ENCODE measurements at places on chromosomes 2 and 18. TPM values are rescaled to one million over a fixed set of nuclear protein-coding genes. Genes with fewer than 3 reads are reported as not detected.

DNA sequence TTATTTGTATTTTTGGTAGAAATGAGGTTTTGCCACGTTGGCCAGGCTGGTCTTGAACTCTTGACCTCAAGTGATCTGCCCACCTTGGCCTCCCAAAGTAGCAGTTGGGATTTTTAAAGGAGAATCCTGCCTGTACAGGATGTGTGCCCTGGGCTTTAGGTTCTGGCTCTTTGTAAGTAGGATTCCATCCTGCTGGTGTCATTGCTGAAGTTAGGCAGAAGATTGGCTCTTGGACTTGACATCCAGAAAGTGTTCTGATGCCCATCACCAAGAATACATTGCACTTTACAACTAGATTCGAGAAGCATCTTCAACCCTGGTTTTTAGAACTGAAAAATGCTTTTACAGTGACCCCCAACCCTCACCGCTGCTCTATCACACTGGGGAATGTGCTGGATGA is 4.4 kb upstream of the TWIST2 start:
- no peak for DNase-seq

- no peak for DNase-seq
Measured at GRCh38 chr2:19364014-19364413, 5.6 kb upstream of the OSR1 start.

DNA sequence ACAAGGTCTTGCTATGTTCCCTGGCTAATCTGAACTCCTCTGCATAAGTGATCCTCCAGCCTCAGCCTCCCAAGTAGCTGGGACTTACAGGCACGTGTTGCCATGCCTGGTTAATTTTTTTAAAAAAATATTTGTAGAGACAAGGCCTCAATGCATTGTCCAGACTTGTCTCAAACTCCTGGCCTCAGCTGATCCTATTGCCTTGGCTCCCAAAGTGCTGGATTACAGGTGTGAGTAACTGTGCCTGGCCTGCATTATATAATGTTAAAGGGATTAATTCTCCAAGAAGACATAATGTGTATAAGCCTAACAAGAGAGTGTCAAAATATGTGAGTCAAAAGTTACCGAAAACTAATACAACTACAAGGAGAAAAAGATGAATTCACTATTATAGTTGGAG is 32.2 kb downstream of the BUB1 start:
- DNase-seq = no peak

- no peak for DNase-seq
Measured at GRCh38 chr2:218036371-218036770, 32.7 kb upstream of the RUFY4 start.

- DNase-seq = no peak
Measured at GRCh38 chr2:205571360-205571959, 110.8 kb upstream of the NRP2 start.

DNA sequence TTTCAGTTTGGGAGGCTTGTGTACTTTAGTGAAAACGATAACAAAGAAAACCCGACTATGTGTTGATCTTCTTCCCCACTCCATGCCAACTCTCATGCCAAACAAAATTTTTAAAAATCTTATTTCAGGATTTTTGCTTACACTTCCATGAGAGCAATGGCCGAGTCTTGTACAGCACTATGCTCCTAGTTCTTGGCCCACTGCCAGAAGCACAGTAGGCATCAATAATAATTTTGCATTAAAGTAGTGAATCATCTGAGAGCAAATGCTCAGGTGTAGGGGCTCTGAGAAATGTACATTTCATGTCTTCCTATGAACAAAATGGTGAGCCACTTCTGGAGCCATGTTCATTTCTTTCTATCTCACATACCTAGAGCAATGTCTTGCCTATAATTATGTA is 62.2 kb downstream of the MAP3K19 start:
- DNase-seq = no peak

DNA sequence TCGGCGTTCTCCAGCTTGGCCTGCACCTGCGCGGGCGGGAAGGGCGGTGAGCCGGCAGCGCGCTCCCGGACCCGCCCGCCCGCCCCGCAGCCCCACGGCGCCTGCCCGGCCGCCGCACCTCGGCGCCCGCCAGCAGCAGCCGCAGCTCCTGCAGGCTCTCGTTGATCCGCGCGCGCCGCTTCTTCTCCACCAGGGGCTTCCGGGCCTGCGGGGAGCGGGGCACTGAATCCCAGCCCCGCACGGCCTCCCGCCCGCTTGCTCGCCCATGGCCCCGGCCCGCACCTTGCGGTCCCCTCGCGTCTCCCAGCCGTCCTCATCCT is 335 bp downstream of the HES6 start:
- no peak for DNase-seq

GRCh38 chr2:105395691-105396090 is 3.2 kb downstream of the FHL2 start:
- DNase-seq = no peak

GRCh38 chr2:69138247-69138772 is 125.3 kb downstream of the ANTXR1 start:
- no peak for DNase-seq

DNA sequence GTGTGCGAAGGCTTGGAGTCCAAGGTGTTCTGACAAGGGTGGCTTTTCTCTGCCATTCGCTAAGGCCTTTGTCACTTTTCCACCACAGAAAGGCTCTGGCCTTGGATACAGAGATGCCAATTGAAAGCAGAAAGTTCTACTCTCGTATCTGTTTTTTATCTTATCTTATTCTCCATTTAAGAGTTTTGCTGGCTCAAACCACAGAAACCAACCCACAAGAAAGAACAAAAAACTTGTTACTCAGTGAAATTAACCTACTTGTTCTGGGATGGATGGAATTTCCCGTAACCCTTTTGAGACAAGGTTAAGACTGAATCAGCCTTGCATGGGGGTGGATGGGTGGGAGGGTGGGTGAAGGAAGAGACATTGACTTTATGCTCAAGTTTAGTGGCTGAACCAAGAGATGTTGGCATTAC is 221.7 kb downstream of the CDH20 start:
- DNase-seq = no peak

- DNase-seq = no peak
Measured at GRCh38 chr2:21055879-21056790, 12.3 kb upstream of the APOB start.

DNA sequence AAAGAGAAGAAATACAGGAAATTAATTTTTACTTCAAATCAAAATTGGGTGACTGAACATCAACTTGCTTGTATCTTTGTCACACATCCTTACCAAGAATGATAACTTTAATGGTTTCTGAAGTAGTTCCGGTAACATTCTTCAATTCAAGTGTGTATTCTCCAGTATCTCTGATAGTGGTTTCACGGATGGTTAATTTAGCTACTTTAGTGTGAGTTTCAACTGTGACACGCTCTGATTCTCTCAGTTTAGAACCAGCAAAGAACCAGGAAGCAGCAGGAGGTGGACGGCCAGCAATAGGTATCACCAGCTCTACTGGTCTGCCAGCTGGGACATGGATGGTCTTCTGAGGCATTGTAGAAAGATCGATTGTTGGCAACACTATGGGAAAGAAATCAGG is 62.3 kb downstream of the PLEKHA3 start:
- no peak for DNase-seq

GRCh38 chr2:47346107-47346506 is 56.8 kb upstream of the MSH2 start:
- no peak for DNase-seq

GRCh38 chr2:234308813-234309195 is 188.1 kb downstream of the ARL4C start:
- no peak for DNase-seq

DNA sequence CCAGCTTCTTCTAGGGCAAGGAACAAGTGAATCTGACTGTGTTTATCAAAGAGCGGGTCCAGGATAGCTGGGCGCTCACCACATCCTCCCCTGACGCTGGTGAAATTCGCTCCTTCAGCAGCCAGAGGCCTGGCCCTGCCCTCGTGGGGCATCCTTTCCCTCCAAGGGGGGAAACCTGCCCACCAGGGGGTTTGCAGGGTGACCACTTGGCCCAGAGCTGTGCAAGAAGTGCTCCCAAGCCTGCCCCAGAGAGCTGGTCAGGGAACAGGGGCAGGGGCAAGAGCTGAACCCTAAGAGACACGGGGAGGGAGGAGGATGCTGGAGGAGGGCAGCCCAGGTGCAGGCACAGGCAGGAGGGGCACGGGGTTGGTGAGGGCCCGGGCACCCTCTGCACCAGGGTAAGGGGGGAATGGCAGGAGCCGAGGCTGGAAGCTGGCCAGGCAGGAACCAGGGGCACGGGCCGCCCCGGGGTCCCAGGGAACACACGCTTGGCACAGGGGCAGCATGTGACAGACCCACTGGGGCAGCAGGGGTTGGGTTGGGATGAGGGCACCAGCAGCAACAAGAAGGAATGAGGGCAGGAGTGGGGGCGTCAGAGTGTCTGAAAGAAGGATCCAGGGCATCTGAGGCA is 2.8 kb upstream of the GPR55 start:
- no peak for DNase-seq

GRCh38 chr2:29080886-29081743 is 6.8 kb upstream of the PCARE start:
- DNase-seq = no peak

GRCh38 chr2:132936261-132936660 is 266.3 kb upstream of the LYPD1 start:
- no peak for DNase-seq

The PSMA8 gene
- not detected for total RNA-seq

The DSG1 gene
- total RNA-seq = 0.13 TPM

The POLE4 gene
- 41.7 TPM for total RNA-seq

The NEUROD1 gene
- total RNA-seq = not detected

The APCDD1 gene
- total RNA-seq = 98.4 TPM

The DYNAP gene
- total RNA-seq = not detected

The SATB2 gene
- 2.7 TPM for total RNA-seq

The PIEZO2 gene
- 3.9 TPM for total RNA-seq

The RIT2 gene
- not detected for total RNA-seq

The ACTR2 gene
- 218 TPM for total RNA-seq

The KCNE4 gene
- total RNA-seq = 9.1 TPM

The ABCG5 gene
- total RNA-seq = not detected

The ACVR1C gene
- 0.81 TPM for total RNA-seq

The SGPP2 gene
- 45.8 TPM for total RNA-seq

The CLEC4F gene
- 1.2 TPM for total RNA-seq
